Stimulated activated CD8-positive, alpha-beta memory T cell treated with anti-CD3 and anti-CD28 coated beads, Interleukin-4, amount 100 ng/mL, for 1 hour (primary cell): ENCODE measurements at places on chromosomes 7 and 10.

GRCh38 chr10:17836942-17837341 lies 27.8 kb downstream of the MRC1 start:
- no peak for DNase-seq

GRCh38 chr10:76213876-76214275 lies 782.5 kb downstream of the LRMDA start:
- DNase-seq: no peak

GRCh38 chr7:43834463-43835251 lies 34.7 kb downstream of the MRPS24 start:
- no peak for DNase-seq

DNA sequence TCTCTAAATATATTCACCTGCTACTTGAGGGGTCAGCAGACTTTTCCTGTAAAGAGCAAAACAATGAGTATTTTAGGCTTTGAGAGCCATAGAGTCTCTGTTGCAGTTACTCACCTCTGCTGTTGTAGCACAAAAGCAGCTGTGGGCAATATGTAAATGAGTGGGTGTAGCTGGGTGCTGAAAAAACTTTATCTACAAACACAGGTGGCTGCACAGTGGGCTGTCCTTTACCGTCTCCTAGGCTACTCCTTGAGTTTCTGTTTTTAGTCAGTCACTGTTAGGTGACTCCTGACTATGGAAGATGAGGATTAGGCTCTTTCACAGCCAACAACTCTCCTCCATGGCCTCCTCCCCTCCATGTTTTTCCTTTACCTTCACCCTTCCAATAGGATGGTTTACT lies 286.1 kb upstream of the C7orf33 start:
- DNase-seq: no peak

DNA sequence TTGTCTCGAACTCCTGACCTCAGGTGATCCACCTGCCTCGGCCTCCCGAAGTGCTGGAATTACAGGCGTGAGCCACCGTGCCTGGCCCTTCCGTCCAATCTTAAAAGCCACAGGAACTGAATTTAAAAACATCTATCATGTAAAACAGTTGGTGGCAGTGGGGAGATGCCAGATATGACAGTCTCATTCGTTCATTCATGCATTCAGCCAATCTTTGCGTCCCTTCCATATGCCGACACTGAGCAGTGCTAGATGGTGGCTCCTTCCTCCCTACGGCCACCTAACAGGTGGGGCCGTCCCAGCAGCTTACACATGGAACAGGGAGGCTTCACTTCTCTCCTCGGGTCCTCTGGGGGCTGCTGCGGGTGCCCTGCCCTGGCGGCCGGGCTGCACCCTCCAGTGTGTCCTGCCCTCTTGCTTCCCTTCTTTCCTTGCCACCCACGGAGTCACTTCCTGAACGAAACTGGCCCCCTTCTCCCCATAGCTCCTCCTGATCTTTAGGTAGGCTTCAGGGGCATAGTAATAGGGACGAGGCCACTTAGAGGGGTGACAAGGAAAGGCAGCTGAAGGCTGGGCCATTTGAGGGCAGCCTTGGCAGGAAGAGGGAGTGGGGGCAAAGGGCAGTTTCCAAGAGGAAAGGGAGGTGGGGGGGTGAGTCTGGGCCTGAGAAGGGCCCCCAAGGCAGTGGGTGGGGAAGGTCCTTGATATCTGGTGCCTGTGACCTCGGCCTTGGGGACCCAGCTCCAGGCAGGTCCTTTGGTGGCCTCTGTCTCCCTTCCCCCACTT lies 53.8 kb downstream of the PROSER2 start:
- no peak for DNase-seq

DNA sequence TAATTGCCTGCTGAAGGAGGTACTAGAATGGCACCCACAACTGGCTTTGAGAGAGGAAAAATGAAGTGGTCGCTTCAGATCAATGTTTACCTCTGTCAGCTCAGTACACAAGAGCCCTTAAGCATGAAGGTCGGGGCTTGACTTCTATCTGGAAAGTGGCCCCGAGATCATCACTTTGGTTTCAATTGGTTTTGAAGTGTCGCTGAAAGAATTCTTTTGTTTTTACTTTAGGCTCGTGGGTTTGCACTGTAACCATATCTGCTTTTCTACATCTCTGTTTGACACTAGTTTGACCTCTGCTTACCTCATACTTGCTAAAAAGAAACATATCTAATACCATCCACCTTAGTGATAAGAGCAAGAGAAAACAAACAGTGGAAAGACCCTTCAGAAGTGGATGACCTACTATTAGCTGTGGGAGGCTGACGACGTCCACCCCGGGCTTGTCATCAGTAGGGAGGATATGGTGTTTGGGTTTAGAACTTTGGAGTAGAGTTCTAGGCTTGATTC lies 361.8 kb downstream of the GATA3 start:
- DNase-seq: no peak

GRCh38 chr7:38020121-38020785 lies 99.8 kb downstream of the EPDR1 start:
- no peak for DNase-seq

- no peak for DNase-seq
Observed at GRCh38 chr7:18109762-18110161, 82.1 kb upstream of the PRPS1L1 start.

GRCh38 chr7:126453104-126453503 lies 799.6 kb downstream of the GRM8 start:
- DNase-seq: no peak

DNA sequence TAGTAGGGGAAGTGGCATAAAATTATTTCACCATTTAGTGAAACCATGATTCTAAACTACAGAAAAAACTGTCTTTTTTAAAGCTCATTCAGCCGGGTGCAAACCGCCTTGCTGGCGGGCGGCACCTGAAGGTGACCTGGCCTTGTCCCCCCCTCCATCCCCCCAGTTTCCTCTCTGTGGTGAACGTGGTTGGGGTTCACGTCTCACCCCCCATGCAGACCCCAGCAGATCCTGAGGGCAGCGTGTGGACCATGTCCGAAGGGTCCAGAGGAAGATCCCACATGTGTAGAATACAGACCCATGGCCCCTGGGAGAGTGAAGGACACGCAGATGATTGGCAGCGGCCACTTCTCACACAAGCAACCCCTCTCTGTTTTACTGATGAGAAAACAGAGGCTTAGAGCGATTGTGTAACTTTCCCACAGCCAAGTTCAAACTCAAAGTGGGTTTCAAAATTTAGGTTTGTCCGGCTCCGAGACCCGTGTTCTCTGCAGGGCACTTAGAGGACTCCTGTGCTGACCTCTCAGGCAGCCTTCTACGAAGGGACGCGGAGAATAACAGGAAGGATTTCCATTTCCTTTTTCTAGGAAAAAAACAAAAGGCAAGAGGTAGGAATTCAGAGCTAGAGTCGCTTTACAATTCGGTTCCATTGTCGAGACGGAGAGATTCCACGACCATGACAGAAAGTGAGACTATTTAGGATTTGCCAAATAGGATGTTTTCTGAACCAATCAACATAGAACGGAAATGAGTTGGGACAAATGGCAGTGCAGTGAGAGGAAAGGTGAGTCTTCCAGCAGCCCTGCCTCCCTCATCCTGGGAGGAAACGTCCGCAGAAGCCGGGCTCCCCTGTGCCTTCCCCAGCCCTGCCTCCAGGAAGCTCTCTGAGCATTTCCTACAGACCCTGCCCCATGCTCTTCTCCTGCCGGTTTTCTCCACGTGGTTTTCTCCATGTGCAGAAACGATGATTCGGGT lies 67.6 kb upstream of the PITRM1 start:
- DNase-seq: no peak

DNA sequence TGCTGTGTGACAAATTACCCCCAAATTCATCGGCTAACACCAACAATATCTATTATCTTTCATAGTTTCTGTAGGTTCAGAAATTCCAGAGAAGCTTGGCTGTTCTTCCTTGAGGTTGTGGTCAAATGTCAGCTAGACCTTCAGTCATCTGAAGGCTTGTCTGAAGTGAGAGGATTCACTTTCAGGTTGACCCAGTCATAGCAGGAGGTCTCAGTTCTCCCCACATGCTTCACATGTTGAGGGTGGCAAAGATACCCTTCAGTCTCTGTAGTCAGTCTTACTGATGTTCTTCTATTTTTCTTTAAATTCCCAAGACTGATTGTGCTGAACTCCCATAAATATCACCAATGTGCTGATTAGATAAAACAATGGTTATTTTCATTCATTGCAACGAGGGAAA lies 1692.0 kb downstream of the REEP3 start:
- no peak for DNase-seq

GRCh38 chr7:20228654-20229053 lies 11.5 kb upstream of the MACC1 start:
- no peak for DNase-seq

- DNase-seq: no peak
Observed at GRCh38 chr7:16954321-16954720, 72.5 kb upstream of the AGR3 start.

- no peak for DNase-seq
Observed at GRCh38 chr7:35571611-35572240, 123.2 kb downstream of the HERPUD2 start.

DNA sequence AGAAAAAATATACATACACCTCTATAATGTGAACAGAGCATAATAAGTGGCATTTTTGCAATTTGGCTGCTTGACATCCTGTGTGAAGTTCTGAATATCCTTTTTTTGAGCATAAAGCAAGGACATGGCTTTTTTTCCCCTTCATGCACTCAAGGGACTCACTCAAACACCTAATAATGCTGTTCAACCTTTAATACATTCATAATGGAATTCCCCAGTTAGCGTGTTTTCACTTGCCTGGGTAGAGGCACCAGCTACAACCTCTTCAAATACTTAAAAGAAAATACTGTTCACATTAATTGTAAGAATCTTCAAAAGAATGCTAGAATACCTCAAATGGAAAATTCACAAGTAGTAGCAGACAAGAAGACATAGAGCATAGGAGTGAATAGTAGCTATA lies 316.8 kb downstream of the PCDH15 start:
- no peak for DNase-seq

DNA sequence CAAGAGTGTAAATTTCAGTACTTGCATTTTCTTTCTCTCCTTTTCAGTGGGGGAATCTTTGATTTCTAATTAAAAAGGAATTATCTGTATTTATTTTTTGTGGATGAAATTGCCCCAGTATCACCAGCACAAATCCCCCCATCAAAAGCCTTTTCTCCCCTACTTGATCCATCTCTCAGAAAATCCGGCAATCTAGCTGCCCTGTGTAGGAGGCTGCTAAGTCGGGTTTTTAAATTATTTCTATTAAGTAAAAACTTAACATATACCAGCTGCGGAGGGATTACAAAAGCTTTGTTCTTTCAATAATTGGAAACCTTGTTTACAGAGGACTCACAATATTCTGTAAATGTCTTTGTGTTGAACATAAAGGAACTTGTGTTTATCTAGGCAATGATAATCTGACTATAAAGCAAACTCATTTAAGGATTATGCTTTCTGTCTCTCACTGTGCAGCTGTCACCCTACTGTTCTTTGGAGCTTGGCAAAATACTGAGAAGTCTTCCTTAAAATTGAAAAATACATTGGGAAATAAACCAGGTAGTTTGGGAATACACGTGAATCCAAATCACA lies 177.4 kb upstream of the PRR15 start:
- no peak for DNase-seq

DNA sequence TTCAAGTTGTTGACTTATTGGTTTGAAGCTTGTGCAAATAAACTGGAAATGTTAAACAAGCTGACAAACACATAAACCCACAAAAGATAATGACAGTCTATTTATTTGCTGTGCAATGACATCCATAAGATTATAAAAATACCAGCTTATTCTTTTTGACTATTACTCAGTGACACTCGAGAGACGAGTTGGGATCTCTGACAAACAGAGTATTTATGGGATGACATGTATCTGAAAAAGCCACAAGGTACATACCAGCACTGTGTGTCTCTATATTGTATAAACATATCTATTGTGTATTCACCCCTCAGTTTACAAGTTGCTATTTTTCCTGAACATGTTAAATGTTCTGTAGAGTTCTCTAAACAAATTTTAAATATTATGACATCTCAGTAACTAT lies 88.9 kb downstream of the CHRM2 start:
- no peak for DNase-seq

DNA sequence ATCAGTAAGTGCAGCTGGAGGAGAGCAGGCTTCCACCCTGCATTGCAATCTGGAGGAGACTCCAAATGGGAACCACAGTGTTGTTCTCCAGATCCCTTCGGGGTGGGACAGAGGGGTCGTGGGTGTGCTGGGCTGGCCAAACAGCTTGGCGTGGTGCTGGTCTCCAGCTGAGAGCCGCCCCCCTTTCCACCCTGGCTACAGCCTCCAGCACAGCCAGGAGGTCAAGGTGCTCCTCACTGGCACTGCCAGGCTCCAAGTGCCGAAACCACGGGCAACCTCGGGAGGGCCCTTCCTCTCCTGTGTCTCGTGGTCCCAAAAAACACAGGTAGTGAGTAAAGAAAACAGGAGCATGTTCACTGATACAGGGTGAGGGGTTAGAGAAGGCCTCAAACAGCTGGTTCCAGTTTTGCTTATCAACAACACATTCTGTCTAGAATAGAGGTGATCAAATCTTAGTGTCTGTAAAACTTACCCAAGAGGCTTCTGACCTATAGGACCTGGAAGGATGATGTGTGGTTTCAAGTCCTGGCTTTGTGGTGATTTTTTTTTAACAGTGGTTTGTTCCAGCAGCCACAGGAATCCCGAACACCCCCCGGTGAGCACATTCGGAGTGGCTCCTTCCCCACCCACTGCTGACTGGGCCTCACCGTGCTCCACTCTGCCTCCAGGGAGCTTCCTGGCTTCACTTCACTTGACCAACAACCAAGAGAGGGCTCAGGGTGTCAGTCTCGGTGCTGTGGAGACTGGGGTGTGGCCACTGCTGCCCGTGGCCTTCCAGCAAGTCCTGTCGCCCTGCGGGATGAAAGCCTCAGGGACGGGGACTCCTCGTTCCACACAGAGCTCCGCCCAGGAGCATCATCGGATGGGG lies 31.2 kb upstream of the EN2 start:
- no peak for DNase-seq

- DNase-seq: no peak
Observed at GRCh38 chr7:155948845-155949244, 136.6 kb upstream of the SHH start.

- no peak for DNase-seq
Observed at GRCh38 chr7:94206295-94206694, 188.4 kb upstream of the COL1A2 start.

DNA sequence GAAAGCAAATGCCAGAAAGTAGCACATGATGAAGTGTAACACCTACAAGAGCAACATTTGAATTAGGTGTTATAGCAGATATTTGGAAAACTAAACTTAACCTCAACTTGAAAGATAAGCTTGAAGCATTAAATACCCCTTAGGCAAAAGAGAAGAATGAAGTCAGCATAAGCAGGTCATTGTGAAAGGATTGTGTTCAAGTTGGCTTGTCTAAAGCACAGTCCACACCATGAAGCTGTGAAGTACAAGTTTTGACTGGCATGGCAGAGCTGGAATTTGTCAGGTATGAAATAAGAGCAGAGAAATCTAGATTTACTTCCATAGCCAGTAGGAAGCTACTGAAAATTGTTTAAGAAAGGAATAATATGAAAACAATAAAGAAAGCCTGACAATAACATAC lies 480.3 kb upstream of the POT1 start:
- DNase-seq: no peak
